ENCODE measurements at places on chromosomes 11 and 22. TPM values are rescaled to one million over a fixed set of nuclear protein-coding genes. Genes with fewer than 3 reads are reported as not detected.
A peak's percentile ranks its signal among the peaks of the same experiment; 100 is the strongest.

The RTN4R gene
- 19.0 TPM for total RNA-seq

- H3K4me1 ChIP-seq: peaks cover 55% of the 10 kb centered on the region
- H3K27ac ChIP-seq: peak overlapping the region; percentile 98
- no peaks in the 10 kb centered on the region for H3K36me3 ChIP-seq
Observed at GRCh38 chr11:17154409-17155159, 53.2 kb downstream of the PIK3C2A start.

GRCh38 chr11:115905341-115906000, 401.3 kb upstream of the CADM1 start:
- no peaks in the 10 kb centered on the region for H3K36me3 ChIP-seq
- peaks cover 10% of the 10 kb centered on the region for H3K4me1 ChIP-seq
- H3K27ac ChIP-seq: no peak overlapping the region
- H3K27me3 ChIP-seq: peaks cover 6% of the 10 kb centered on the region
- DNase-seq: no peak

The KRTAP5-9 gene
- 0.80 TPM for total RNA-seq

The NRGN gene
- 17.0 TPM for total RNA-seq

The PLEKHA7 gene
- total RNA-seq: 8.2 TPM

Data from endothelial cell (in vitro differentiated cells).